Mammary epithelial cell (primary cell): ENCODE measurements at places on chromosomes 12 and 14. TPM values are rescaled to one million over a fixed set of nuclear protein-coding genes. Genes with fewer than 3 reads are reported as not detected.

The CLEC4D gene
- total RNA-seq, result not detected in 2 replicates

The PLBD1 gene
- total RNA-seq, result not detected in 2 replicates

The WNT1 gene
- not detected in 2 replicates for total RNA-seq

The GPRC5D gene
- total RNA-seq, result not detected in 2 replicates

The PHETA1 gene
- total RNA-seq, result 6.8 TPM

The LTA4H gene
- total RNA-seq, result 110 TPM

The HOXC12 gene
- total RNA-seq, result not detected in 2 replicates

The KLC1 gene
- 237 and 273 TPM in 2 replicates for total RNA-seq

The PRB2 gene
- not detected in 2 replicates for total RNA-seq

The PYGL gene
- total RNA-seq, result 146 TPM

The TAS2R10 gene
- total RNA-seq, result not detected in 2 replicates

The KCNMB4 gene
- total RNA-seq, result 1.0 TPM

The CDH24 gene
- total RNA-seq, result 4.2 TPM

The NTF3 gene
- total RNA-seq, result not detected

The CAPZA3 gene
- total RNA-seq, result not detected in 2 replicates

The AKAP6 gene
- 9.2 TPM for total RNA-seq

The THTPA gene
- total RNA-seq, result 10.8 and 11.5 TPM in 2 replicates
